ENCODE measurements at places on chromosomes 16 and 17.
A peak's percentile ranks its signal among the peaks of the same experiment; 100 is the strongest.

- no peak for DNase-seq
These were observed 14.3 kb upstream of the TCF25 start for GRCh38 chr16:89858973-89859614.

- peak; percentile 13 for DNase-seq
These were observed 18.5 kb downstream of the SEC14L5 start for GRCh38 chr16:4976611-4977145.

- DNase-seq, result no peak
These were observed 37.3 kb downstream of the SPOP start for GRCh38 chr17:49640556-49640955.

DNA sequence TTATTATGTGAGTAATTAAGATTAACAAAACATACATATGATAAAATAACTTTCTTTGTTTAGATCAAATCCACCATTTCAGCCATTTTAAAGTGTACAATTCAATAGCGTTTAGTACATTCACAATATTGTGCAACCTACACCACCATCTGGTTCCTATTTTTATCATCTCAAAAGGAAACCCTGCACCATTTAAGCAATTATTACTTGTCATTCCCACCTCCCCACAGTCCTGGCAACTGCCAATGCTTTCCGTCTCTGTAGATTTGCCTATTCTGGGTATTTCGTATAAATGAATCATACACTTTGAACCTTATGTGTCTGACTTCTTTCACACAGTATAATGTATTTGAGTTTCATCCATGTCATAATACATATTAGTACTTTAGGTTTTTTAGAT is 162.5 kb upstream of the CNTNAP4 start:
- no peak for DNase-seq

Measured in NCI-H69 (cell line).